Right lung (tissue), 10 donors: ENCODE measurements at places on chromosomes 16 and 17. TPM values are rescaled to one million over a fixed set of nuclear protein-coding genes. Genes with fewer than 3 reads are reported as not detected.

GP1BA gene
- 2.4 TPM for polyA plus RNA-seq

DNA sequence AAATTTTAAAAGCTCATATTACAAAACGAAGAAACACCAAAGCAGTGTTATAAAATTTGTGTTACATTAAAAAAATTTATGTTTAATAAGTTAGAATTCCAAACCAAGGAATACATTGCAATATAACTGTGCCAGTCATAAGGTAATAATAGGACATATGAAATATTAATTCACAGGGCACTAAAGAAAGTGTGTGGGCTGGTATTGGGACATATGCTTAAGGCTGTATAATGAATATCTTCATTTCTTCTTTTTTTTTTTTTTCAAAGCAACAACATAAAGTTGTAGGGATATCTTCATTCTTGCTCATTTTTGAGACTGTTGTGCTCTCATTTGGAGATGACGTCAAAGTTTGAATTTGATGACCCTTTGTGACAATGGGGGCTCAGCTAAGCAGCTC lies 17.5 kb upstream of the FBXO47 start:
- DNase-seq = no peak

DNA sequence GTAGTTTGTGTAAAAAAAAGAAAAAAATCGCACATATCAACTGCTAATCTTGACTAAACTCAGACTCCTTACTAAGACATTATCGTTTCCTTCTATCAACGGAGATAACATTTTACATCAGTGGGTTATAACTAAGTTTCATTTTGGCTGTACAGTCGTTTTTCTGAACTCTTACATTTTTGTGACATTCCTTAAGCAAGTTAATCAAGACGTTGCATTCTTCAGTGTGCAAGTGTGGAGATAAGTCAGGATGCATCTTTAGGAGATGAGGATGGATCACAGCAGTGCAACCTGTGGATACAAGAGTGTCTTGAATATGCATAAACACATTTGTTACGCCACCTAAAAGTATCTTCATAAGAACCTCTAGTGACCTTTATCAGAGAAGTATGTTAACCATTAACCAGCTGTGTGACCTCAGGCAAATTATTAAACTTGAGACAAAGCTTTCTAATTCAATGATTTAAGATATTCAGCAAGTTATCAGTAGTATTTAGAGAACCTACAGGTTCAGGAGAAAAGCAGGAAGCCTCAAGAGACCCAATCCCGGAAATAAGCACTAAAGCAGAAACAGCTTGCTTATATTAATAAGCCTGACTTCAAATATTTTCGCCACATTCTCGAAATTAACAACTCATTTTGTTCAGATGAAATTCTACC lies 9.4 kb downstream of the CMC2 start:
- no peak for DNase-seq

GRCh38 chr17:4163951-4164350 lies 21.0 kb downstream of the CYB5D2 start:
- no peak for DNase-seq

HEATR9 gene
- polyA plus RNA-seq = 0.28 TPM

TBC1D3I gene
- not detected for polyA plus RNA-seq
